ENCODE measurements at places on chromosomes 1 and 21.

DNA sequence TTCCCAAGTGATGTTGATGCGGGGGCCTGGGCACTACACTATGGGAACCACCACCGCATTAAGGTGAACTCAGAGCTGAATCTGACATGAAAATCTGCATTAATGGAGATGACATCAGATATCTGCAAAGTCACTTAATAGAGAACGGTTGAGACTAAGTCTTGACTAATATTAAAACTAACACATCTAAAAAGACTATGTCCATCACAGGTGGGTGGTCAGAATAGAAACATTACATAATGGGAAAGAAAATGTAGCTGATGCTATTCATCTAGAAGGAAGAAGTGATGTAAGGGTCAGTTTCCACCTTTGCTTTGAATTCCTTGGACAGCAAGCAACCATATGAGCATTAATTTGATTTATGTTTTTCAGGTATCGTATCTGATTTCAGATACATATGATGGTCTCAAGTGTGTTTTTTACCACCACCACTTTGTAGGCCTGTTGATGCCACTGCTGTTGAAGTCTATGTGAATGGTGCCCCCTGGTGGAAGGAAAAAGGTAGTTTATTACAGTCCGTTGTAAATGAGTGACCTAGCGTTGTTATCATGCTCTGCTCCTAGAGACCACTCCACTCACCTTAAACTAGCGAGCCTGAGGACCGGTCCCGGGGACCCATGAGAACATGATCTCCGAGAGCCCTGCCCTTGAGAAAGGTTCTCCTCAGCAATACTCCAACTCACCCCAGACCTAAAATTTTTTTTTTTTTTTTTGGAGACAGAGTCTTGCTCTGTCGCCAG, 73.5 kb downstream of the BACH1 start:
- no peaks in the 10 kb centered on the region for H3K27me3 ChIP-seq
- DNase-seq: peak; percentile 61
- no peak overlapping the region for H3K4me3 ChIP-seq
- no peaks in the 10 kb centered on the region for H3K4me1 ChIP-seq

DNA sequence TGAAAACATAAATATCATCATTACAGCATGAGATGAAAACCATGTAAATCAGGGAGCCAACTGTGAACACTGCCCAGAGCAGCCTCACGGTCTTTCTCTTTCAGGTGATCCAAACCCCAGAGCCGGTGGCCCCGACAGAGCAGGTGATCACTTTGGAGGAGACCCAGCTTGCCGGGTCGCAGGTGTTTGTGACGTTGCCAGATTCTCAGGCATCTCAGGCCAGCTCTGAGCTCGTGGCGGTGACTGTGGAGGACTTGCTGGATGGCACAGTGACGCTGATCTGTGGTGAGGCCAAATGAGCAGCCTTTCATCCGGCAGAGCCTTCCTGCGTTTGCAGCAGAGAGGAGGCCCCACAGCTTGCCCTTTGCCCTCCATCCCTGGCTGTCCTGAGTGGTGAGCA, 37.2 kb upstream of the EPHA8 start:
- no peaks in the 10 kb centered on the region for H3K4me1 ChIP-seq
- no peak for DNase-seq
- H3K36me3 ChIP-seq: peaks cover 48% of the 10 kb centered on the region
- H3K4me3 ChIP-seq: no peak overlapping the region
- no peaks in the 10 kb centered on the region for H3K27me3 ChIP-seq
- H3K27ac ChIP-seq: no peak overlapping the region

DNA sequence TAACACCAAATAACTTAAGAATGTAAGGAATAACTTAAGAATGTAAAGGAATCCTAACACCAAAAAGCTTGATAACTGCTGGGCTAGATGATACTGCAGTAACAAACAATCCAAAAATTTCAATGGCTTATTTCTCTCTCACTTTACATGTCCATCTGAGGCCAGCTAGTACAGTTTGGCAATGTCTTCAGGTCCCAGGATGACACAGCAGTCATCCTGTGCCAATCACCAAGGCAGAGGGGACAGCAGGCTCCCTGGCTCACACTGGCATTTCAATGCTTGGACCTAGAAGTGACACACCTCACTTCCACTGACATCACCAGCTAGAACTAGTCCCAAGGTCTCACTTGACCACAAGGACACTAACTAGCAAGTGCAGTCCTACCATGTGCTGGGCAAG, 15.3 kb downstream of the DNAJC11 start:
- H3K27me3 ChIP-seq: no peaks in the 10 kb centered on the region
- H3K27ac ChIP-seq: no peak overlapping the region
- H3K36me3 ChIP-seq: peaks cover 6% of the 10 kb centered on the region
- no peak for DNase-seq

- peaks cover 6% of the 10 kb centered on the region for H3K4me1 ChIP-seq
- H3K36me3 ChIP-seq: no peaks in the 10 kb centered on the region
- H3K27me3 ChIP-seq: no peaks in the 10 kb centered on the region
- peak overlapping the region; percentile 87 for H3K4me3 ChIP-seq
These were observed 814 bp downstream of the PAQR7 start for GRCh38 chr1:25874635-25875153.

GRCh38 chr1:33633019-33633801, 160.8 kb downstream of the ZSCAN20 start:
- peaks cover 6% of the 10 kb centered on the region for H3K4me1 ChIP-seq
- no peak overlapping the region for H3K27ac ChIP-seq
- H3K27me3 ChIP-seq: peaks cover 29% of the 10 kb centered on the region

GRCh38 chr1:24776821-24777220, 31.6 kb downstream of the CLIC4 start:
- no peaks in the 10 kb centered on the region for H3K27me3 ChIP-seq
- no peak overlapping the region for H3K27ac ChIP-seq
- H3K4me3 ChIP-seq: no peak overlapping the region

DNA sequence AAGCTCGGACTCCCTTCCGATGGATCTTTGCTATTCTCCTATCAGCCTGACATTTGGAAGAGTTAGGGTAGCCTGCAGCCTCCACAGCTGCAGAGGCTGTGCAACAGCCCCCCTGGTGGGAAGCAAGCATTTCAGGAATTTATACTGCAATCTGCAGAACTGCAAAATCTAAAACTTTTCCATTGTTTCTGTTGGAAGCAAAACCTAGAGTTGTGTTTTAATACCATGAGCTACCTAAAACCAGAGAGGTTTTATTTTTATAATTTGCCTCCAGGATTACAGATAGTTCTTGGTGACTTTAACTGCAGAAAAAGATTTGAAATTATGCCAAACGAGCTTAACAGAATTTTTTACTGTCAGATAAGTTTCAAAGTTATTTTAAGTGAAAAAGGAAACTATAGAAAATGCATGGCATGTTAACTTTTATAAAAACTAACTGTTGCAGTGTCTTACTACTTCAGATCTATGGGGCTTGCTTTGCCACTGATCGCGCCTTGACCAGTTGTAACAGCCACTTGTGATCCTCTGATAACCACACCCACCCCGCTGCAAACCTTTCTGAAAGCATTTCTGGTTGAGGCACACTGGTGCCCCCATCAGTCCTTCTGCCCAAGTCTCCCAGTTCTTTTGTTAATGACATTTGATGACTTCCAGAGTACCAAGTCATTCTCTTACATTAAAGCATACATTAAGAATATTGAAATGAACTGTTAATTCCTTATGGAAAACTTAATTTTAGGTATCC, 64.8 kb downstream of the PRDM2 start:
- H3K36me3 ChIP-seq: peaks cover 65% of the 10 kb centered on the region
- peaks cover 74% of the 10 kb centered on the region for H3K4me1 ChIP-seq
- no peaks in the 10 kb centered on the region for H3K27me3 ChIP-seq
- no peak for DNase-seq

DNA sequence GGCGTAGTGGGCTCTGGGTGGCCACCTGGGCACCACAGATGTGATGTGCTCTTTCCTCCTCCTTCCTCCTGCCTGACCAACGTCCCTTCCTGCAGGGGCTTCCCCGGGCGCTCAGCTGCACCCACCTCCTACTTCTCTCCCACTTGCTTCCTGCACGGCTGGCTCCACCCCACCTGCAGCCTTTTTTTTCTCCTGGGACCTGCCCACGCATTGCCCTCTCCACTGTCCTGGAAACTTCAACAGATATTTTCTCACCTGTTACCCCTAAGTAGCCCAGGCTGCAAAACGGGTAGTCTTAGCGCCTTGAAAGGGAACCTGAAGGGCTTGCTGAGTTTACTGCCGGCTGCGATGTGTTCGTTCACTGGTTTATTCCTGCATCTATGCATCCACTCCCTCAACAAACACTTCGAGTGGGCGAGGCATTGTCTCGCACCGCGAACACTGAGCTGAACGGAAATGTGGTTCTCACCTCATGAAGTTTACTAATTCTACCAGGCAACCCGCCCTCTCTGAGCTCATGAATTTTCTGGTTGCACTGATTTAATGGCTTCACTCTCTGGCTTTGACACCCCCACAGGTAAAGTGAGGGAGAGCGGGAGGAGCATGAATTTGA, 23.6 kb downstream of the ZBTB18 start:
- DNase-seq: peak; percentile 69
- H3K27me3 ChIP-seq: peaks cover 8% of the 10 kb centered on the region
- H3K27ac ChIP-seq: peak overlapping the region; percentile 68
- H3K36me3 ChIP-seq: peaks cover 7% of the 10 kb centered on the region

DNA sequence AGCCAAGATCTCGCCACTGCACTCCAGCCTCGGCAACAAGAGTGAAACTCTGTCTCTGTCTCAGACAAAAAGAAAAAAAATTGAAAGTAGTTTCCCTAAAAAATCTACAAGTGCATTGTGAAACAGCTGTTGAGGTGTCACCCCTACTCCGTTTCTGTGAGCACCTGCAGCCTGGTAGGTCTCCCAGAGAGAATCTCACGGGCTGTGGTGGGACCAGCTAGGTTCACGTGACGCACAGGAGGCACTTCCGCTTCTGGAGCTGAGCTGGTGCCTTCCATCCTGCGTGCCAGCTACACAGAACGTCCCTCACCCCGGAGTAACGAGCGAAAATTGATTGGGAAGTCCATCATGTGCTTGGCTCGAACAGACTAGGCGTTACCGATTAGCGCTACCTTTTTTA, 66.8 kb downstream of the COL24A1 start:
- no peak overlapping the region for H3K27ac ChIP-seq
- H3K36me3 ChIP-seq: no peaks in the 10 kb centered on the region

DNA sequence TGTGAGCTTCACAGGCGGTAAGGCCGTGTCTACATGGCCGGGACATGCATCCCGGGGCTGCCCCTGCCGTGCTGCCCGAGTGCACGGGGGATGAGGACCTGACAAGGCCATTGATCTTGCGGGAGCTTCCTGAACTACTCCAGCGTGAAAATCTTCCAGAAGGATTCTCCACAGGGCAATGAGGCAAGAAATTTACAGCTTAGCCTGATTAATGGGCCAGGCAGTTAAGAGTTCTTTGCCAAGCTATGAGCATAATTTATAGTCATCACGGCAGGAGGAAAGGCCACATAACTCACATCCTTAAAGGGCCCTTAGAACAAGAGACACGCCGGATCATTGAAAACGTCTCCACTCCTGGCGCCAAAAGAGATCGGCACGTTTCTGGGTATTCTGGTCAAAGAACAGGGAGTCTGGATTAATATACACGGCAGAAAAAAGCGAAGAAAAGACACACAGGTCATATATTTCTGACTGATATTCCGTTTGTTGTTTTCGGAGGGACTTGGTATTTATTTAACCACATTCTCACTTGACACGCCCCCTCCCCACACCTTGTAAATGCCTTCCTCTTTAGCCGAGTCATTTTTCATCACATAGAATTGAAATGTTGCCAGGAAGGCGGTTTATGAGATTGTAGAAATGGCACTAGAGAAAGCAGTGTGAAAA, 180.5 kb downstream of the DYRK1A start:
- peaks cover 68% of the 10 kb centered on the region for H3K27me3 ChIP-seq
- H3K4me3 ChIP-seq: no peak overlapping the region
- no peak overlapping the region for H3K27ac ChIP-seq
- no peaks in the 10 kb centered on the region for H3K36me3 ChIP-seq
- no peak for DNase-seq

- peaks cover 60% of the 10 kb centered on the region for H3K36me3 ChIP-seq
- no peaks in the 10 kb centered on the region for H3K4me1 ChIP-seq
- H3K27ac ChIP-seq: no peak overlapping the region
- no peaks in the 10 kb centered on the region for H3K27me3 ChIP-seq
- H3K4me3 ChIP-seq: no peak overlapping the region
- DNase-seq: no peak
These were observed 19.8 kb downstream of the CEP104 start for GRCh38 chr1:3837200-3837599.

- H3K4me3 ChIP-seq: no peak overlapping the region
- no peak overlapping the region for H3K27ac ChIP-seq
These were observed 5.2 kb upstream of the KRTAP12-2 start for GRCh38 chr21:44671911-44672310.

DNA sequence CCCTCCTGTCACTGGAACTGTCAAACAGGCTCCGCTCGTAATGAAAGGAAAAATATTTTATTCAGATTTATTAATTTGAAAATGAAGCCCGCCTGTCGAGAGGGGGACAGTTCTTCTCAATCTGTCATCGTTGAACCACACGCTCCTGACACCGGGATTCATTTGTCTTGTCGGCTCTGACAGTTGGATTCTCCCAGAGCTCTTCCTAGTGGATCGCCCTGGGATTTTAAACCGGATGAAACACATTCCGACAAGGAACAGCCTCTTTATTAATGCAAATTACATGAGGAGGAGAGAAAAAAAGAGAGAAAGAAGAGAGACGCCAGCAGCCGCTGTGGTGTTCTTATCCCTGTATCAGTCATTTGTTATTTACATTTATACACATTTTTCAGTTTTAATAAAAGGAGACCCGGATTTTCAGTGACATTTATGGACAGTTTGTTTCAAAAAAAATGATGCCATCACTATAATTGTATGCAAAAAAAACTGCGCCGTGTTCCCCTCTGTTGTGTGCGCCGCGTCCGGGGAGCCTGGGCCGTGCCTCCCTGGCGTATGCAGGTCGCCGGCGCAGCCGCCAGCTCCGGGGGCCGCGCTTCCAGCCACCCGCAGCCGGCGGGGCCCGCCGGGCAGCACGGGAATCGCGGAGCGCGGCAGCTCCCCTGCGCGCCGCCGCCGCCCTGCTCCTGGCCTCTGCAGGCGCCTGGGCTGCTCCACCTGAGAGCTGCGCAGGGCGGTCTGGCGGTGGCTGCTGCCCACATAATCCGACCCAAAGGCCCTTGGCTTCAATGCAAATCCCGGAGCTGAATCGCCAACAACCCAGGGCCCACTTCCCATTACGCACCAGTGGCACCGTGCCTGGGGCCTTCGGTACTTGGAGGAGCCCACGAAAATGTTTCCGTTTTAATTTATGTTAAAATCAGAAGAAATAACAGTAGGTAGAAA, 237.9 kb upstream of the PBX1 start:
- peaks cover 11% of the 10 kb centered on the region for H3K27me3 ChIP-seq
- H3K27ac ChIP-seq: no peak overlapping the region
- H3K4me1 ChIP-seq: no peaks in the 10 kb centered on the region
- no peak overlapping the region for H3K4me3 ChIP-seq
- no peaks in the 10 kb centered on the region for H3K36me3 ChIP-seq

Measured in effector memory CD8-positive, alpha-beta T cell (primary cell).